NCI-H1694 treated with DMSO at 0.1 percent for 48 hours (cell line): ENCODE measurements at places on chromosomes 5 and 9.

DNA sequence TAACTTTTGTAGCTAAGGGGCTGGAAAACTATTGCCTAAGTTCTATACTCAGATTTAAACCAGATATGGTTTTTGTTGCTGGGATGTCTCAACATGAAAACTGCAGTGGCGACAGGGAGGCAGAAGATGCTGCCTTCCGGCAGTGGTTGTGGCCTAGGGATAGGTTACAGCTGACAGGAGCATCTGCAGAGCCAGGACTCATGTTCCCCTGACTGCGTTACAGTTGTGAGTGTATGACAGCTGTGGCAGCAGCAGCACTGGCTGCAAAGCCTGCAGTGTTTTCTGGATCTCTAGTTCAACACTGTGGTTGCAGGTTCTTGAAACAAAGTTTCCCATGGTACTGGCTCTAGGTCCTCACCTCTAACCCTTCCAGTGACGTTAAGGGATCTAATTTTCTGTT is 498.8 kb upstream of the CDH18 start:
- DNase-seq, result no peak

DNA sequence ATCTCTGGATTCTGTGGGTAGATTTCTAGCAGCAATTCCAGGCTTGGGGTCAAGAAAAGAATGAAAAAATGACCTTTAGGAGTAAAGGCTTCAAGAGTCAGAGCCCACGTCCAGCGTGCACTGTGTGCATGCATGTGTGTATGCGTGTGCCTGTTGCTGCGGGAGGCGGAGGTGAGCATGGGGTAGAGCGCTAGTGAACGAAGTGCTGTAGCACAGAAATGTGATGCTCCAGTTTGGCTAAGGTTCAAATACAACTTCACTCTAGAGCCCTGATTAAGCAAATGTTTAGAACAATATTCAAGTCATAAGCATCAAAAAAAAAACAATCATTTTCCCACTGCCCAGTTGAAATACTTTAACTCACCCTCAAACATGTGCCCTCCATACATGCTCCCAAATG is 403.9 kb downstream of the ZNF608 start:
- no peak for DNase-seq

DNA sequence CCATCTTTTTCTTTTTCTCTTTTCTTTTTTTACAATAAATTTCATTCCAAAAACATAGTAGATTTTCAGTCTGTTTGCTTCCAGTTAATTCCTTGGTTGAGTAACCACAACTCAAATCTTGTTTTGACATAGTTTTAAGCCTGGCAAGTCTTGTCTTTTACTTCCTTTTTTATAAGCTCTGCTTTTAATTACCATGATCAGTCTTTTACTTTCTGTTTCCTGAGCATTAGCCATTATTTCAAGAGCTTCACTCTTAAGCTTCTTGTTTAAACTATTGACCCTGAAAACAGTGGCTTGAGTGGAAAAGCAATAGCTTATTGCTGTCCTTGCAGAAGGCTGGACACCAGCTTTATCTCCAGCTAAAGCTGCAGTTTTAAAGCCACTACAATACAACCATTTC is 1363.3 kb downstream of the MAT2B start:
- DNase-seq, result no peak

DNA sequence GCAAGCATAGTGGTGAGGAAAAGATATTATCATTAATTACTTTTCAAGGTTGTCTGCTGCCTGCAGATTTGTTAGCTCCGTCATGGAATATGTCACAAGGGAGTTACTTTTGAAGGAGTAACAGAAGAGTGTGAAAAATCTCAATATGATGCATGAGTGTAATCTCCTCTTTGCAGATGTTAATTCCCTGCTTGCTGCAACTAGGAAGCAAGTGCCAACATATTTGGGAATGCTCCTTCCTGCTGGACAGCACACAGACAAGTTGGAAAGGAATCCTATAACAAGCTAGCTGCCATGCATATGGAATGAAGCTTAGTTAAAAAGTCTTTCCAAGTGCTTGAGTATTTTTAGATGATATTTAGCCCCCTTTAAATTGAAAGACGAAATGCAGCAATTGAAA is 2023.6 kb upstream of the CDH6 start:
- DNase-seq, result no peak

GRCh38 chr5:178632285-178632684 is 5.4 kb upstream of the CLK4 start:
- DNase-seq, result no peak
